ENCODE measurements at places on chromosomes 16 and 17.

DNA sequence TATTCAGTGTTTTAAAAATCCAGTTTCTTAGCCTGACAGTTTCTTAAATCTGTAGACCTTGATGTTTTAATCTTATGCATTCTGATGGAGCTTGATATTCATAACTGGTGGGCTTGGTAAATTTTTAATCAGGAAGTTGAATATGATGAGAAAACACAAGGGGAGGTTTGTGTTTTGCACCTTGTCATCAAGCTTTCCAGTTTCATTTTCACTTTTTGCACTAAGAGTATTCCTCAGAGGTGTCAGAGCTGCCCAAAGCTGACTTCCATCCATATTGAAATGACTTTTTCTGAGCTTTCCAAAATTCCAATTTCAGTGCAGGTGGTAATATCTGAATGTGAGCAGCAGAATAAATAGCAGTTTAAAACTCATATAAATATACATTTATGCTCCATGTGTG, 555.0 kb upstream of the RBFOX1 start:
- DNase-seq = no peak

- DNase-seq = no peak
Observed at GRCh38 chr16:2774161-2774891, 2.8 kb downstream of the ELOB start.

GRCh38 chr17:40074871-40075200, 12.1 kb downstream of the THRA start:
- no peak for DNase-seq

DNA sequence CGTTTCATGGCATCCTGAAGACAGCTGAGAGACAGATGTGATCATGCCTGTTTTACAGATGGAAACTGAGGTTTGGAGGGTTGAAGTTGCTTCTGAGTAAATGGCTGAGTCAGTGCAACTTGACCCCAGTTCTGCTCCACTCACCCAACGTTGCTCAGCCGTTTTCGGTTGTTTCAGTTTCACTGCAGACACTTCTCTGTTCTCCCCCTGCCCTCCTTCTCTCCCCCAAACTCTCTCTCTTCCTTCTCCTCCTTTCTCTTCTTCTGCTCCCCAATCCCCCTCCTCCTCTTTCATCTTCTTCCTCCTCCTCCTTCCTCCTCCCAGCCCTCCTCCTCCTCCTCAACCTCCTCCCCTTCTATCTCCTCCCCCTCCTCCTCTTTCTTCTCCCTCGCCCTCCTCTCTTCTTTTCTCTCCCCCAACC, 9.4 kb upstream of the CEP20 start:
- peak; percentile 46 for DNase-seq

Data from GM18507 (cell line).